ENCODE measurements at places on chromosomes 2 and 18. TPM values are rescaled to one million over a fixed set of nuclear protein-coding genes. Genes with fewer than 3 reads are reported as not detected.

Gene FAM110C
- total RNA-seq = not detected

Gene MYO7B
- total RNA-seq = not detected

Gene HOXD3
- not detected for total RNA-seq

Gene C1QL2
- total RNA-seq = not detected

Gene FSHR
- total RNA-seq = not detected

Gene SNTG2
- total RNA-seq = not detected

Gene SLC11A1
- 0.21 TPM for total RNA-seq

Gene RANBP2
- 58.6 TPM for total RNA-seq

DNA sequence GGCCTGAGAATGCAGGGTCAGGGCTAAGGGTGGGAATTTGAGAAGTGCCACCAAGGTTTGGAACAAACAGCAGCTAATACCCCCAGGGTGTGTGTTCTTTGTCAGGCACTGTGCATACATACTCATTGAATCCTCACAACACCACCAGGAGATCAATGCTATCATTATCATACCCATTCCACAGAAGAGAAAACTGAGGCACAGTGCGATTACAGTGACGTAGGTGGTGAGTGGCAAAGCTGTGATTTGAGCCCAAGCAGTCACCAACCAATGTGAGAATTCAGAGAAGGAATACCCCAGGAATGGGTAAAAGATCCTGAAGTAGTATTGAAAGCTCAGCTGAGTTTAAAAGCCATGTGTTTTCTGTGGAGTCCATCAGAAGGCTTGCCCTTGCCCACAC, 281.6 kb upstream of the MGAT5 start:
- H3K36me3 ChIP-seq = no peaks in the 10 kb centered on the region
- H3K27me3 ChIP-seq = peaks cover 6% of the 10 kb centered on the region
- no peak for DNase-seq

- no peak for DNase-seq
- no peaks in the 10 kb centered on the region for H3K36me3 ChIP-seq
- H3K27me3 ChIP-seq = no peaks in the 10 kb centered on the region
- peaks cover 30% of the 10 kb centered on the region for H3K4me1 ChIP-seq
- peak overlapping the region; percentile 86 for H3K27ac ChIP-seq
Observed at GRCh38 chr18:2636126-2636631, 19.3 kb upstream of the SMCHD1 start.

- H3K27me3 ChIP-seq = no peaks in the 10 kb centered on the region
- peaks cover 1% of the 10 kb centered on the region for H3K4me1 ChIP-seq
- no peak overlapping the region for H3K27ac ChIP-seq
- DNase-seq = no peak
Observed at GRCh38 chr2:25955869-25956535, 26.3 kb downstream of the KIF3C start.

DNA sequence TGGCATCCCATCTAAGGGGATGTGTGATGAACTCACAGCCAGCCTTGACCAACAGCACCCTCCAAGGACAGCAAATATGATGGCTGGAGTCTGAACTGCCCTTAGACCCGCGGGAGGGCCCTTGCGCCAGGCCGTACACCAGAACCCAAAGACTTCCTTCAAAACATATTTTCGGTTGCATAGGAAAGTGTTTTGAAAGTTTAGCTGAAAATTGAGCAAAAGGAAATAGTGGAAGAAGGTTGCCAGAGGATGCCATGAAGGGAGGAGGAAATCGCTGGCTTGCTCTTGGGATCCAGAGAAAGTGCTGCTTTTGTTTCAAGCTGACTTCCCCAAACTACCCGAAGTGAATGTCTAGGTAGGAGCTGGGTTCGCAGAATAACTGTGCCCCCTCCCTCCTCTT, 61.3 kb downstream of the IL1R2 start:
- no peaks in the 10 kb centered on the region for H3K27me3 ChIP-seq
- H3K4me3 ChIP-seq = no peak overlapping the region
- H3K27ac ChIP-seq = no peak overlapping the region
- no peaks in the 10 kb centered on the region for H3K36me3 ChIP-seq

DNA sequence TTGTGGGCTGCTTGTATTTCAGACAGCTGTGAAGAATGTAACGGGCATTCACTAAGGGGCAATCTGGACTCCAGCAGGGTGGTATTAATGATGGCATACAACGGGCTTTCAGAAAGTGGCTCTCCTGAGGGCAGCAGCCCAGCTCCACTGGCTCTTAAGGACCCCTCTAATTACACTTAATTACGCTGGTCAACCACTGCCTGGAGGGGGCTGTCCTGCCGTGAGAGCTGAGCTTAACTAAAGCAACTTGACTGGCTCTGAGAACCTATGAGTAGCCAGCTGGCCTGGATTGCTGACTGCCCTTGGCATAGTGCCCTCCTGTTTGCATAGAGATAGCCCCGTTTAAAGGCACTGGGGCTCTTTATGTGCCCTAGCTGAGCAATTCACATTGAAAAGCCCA, 3.8 kb downstream of the LIPG start:
- H3K27ac ChIP-seq = no peak overlapping the region
- H3K36me3 ChIP-seq = no peaks in the 10 kb centered on the region

- H3K4me1 ChIP-seq = no peaks in the 10 kb centered on the region
- H3K27ac ChIP-seq = no peak overlapping the region
- no peaks in the 10 kb centered on the region for H3K36me3 ChIP-seq
- H3K4me3 ChIP-seq = no peak overlapping the region
- DNase-seq = no peak
- H3K27me3 ChIP-seq = peaks cover 10% of the 10 kb centered on the region
Observed at GRCh38 chr2:65204461-65205210, 23.0 kb upstream of the ACTR2 start.

DNA sequence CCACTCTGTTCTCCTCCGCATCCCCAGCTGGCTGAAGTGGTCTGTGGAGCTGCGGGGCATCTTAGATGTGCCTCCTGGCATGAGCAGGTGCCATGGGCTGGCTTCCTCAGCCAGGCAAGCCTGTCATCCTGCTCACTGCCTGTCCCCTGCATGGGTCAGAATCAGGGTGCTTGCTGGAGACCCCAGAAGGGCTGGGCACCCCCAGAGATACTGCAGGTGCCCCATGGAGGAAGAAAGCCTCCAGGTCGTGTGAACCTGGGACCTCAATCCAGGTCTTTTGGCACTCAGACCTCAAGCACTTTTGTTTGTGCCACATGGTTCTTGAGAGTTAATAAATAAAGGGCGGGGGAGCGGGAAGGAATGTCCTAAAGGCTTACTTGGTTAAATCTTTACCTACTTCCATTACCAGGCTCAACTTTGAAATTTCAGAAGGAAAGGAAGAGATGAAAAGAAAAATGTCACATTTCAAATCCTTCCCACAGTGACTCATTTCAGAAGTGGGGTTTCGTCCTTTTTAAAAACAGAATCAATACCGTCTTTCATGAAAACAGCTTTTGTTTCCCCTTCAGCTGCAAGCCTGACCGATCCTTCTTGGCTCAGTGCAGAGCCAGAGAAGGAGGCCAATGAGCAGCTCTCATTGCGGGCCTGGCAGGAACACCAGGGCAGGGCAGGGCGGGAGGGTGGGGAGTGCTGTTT, 69.9 kb downstream of the RHOB start:
- no peak for DNase-seq
- H3K4me3 ChIP-seq = no peak overlapping the region
- H3K27ac ChIP-seq = no peak overlapping the region
- no peaks in the 10 kb centered on the region for H3K36me3 ChIP-seq

DNA sequence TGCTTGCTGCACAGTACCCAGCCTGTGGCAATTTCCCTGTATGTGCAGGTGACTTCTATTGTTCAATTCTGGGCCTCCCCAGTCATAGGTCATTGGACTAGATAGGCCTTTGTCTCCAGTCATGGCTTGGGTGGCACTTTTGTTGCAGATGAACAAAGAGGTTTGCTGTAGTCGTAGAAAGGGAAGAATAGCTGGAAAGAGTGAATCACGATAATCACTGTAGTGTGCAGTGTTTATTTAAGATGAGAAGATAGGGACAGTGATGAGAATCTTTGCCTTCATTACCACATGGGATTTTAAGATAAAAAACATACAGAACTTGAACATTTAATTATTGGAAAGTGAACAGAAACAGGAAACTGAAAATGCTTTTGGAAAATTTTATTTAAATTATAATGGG, 156.1 kb upstream of the CYRIA start:
- H3K27me3 ChIP-seq = no peaks in the 10 kb centered on the region
- H3K36me3 ChIP-seq = no peaks in the 10 kb centered on the region
- no peaks in the 10 kb centered on the region for H3K4me1 ChIP-seq
- no peak overlapping the region for H3K4me3 ChIP-seq
- no peak overlapping the region for H3K27ac ChIP-seq

- no peaks in the 10 kb centered on the region for H3K27me3 ChIP-seq
- peak overlapping the region; percentile 43 for H3K27ac ChIP-seq
- no peak overlapping the region for H3K4me3 ChIP-seq
- DNase-seq = no peak
Observed at GRCh38 chr2:226754821-226755604, 44.6 kb downstream of the IRS1 start.

GRCh38 chr18:38494065-38494464, 928.5 kb upstream of the CELF4 start:
- H3K4me1 ChIP-seq = no peaks in the 10 kb centered on the region
- no peaks in the 10 kb centered on the region for H3K36me3 ChIP-seq
- DNase-seq = no peak
- no peak overlapping the region for H3K4me3 ChIP-seq
- no peaks in the 10 kb centered on the region for H3K27me3 ChIP-seq

GRCh38 chr2:11863103-11863502, 116.7 kb downstream of the LPIN1 start:
- DNase-seq = no peak
- H3K4me1 ChIP-seq = peaks cover 18% of the 10 kb centered on the region
- H3K4me3 ChIP-seq = no peak overlapping the region
- peak overlapping the region; percentile 82 for H3K27ac ChIP-seq
- H3K27me3 ChIP-seq = no peaks in the 10 kb centered on the region
- no peaks in the 10 kb centered on the region for H3K36me3 ChIP-seq
